ENCODE measurements at places on chromosomes 16 and 17.

- no peak for DNase-seq
Observed at GRCh38 chr16:68298907-68299561, 11.7 kb downstream of the SLC7A6OS start.

DNA sequence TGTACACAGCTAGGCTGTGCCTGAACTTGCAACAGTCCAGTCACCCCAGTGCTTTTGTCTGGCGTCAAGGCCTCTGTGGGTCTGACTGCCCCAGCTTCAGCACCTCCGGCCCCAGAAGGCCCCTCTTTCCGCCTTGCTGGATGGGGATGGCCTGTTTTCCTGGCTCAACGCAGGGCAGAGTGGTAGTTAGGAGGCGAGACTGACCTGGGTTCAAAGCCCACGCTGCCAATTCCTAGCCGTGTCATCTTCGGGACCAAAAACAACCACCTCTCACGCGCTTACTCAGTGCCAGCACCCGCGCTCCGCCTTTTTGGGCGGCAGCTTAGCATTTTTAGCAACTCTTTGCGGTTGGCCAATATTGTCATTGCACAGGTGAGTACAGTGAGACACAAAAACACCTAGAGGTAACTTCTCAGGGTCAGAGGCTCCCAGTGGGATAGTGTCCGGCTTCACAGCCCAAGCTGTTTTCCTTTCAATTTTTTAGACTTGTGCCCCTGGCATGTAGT, 4.6 kb downstream of the MYBBP1A start:
- no peak for DNase-seq

DNA sequence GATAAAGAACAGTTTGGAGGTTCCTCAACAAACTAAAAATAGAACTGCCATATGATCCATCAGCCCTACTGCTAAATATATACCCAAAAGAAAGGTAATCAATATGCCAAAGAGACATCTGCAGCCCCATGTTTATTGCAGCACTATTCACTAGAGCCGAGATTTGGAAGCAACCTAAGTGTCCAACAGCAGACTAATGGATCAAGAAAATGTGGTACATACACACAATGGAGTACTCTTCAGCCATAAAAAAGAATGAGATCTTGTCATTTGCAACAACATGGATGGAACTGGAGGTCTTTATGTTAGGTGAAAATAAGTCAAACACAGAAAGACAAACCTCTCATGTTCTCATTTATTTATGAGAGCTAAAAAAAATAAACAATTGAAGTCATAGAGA, 48.8 kb upstream of the NACA2 start:
- no peak for DNase-seq

DNA sequence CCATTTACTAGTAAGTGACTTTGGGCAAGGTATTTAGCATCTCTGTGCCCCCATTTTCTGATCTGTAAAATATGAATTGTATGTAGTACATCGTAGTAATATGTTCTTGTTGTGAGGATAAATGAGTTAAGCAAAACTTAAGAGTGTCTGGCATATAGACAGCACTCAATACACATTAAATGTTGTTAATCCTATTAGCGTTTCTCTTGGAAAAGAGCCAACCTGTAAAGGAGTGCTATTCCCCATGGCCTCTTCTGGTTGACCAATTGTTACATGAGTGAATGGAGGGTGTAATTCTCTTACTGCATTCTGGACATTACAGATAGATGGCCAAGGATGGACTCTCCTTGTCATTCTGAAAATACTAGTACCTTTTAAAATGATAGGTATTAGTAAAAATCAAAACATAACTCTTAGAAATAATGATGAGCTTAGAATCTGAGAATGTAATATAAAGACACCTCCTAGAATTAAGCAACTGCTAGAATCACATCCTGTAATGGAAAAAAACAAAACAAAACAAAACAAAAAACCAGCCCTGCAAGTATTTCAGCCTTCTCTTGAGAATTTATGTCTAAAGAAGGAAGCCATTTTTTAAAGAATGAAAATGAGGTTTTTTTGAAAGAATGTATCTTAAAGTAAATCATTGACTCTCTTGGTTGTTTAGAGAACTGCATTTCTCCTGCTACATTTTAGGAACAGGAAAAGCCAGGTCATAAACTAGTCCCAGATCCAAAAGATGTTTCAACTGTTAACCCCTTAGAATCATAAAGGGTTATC, 30.5 kb downstream of the IQCK start:
- no peak for DNase-seq

Data from small intestine (tissue), 16 donors.